ENCODE measurements at places on chromosomes 11 and 22. TPM values are rescaled to one million over a fixed set of nuclear protein-coding genes. Genes with fewer than 3 reads are reported as not detected.

NEFH gene
- polyA plus RNA-seq = 0.16 TPM

CARD18 gene
- 3.3 TPM for polyA plus RNA-seq

USP2 gene
- polyA plus RNA-seq = 2.1 TPM

ABCC8 gene
- polyA plus RNA-seq = 0.29 TPM

OR51I2 gene
- not detected for polyA plus RNA-seq

C11orf16 gene
- polyA plus RNA-seq = not detected

CASP1 gene
- 39.4 TPM for polyA plus RNA-seq

OR4D5 gene
- polyA plus RNA-seq = not detected

C2CD2L gene
- 8.4 TPM for polyA plus RNA-seq

OAF gene
- polyA plus RNA-seq = 8.4 TPM

HOATZ gene
- polyA plus RNA-seq = not detected

ASCL2 gene
- polyA plus RNA-seq = 0.95 TPM

MYBPC3 gene
- polyA plus RNA-seq = 0.04 TPM

OVCH2 gene
- polyA plus RNA-seq = 0.14 TPM

CCDC86 gene
- polyA plus RNA-seq = 9.3 TPM

TOB2 gene
- polyA plus RNA-seq = 11.1 TPM

ROBO4 gene
- 3.2 TPM for polyA plus RNA-seq

MS4A3 gene
- not detected for polyA plus RNA-seq

OTUB1 gene
- 54.6 TPM for polyA plus RNA-seq

LMO1 gene
- polyA plus RNA-seq = 0.06 TPM

RASGRP2 gene
- polyA plus RNA-seq = 7.9 TPM

MMP11 gene
- polyA plus RNA-seq = 0.53 TPM

KREMEN1 gene
- polyA plus RNA-seq = 31.4 TPM

C11orf52 gene
- 6.5 TPM for polyA plus RNA-seq

OR5A1 gene
- polyA plus RNA-seq = not detected

PTGDR2 gene
- polyA plus RNA-seq = 0.26 TPM

MPZL2 gene
- polyA plus RNA-seq = 150 TPM

OR10G8 gene
- polyA plus RNA-seq = not detected

GRAMD1B gene
- polyA plus RNA-seq = 0.26 TPM

RAB36 gene
- 1.6 TPM for polyA plus RNA-seq

TMEM41B gene
- 19.4 TPM for polyA plus RNA-seq

FAR1 gene
- polyA plus RNA-seq = 42.5 TPM

SMTNL1 gene
- not detected for polyA plus RNA-seq

GAS2 gene
- polyA plus RNA-seq = 0.46 TPM

OMP gene
- polyA plus RNA-seq = 0.33 TPM

APOL5 gene
- polyA plus RNA-seq = not detected

TYR gene
- not detected for polyA plus RNA-seq

TRIM6 gene
- 5.2 TPM for polyA plus RNA-seq

CNGA4 gene
- polyA plus RNA-seq = 0.06 TPM

VPS37C gene
- polyA plus RNA-seq = 18.6 TPM

OR2AG2 gene
- polyA plus RNA-seq = 0.04 TPM

MRGPRX3 gene
- 0.33 TPM for polyA plus RNA-seq

CARNS1 gene
- 0.29 TPM for polyA plus RNA-seq

PAMR1 gene
- polyA plus RNA-seq = 1.2 TPM

SLC22A6 gene
- not detected for polyA plus RNA-seq

UPK3A gene
- not detected for polyA plus RNA-seq

C11orf91 gene
- 0.21 TPM for polyA plus RNA-seq

WNT7B gene
- 6.6 TPM for polyA plus RNA-seq

VWCE gene
- polyA plus RNA-seq = 0.34 TPM

DGAT2 gene
- polyA plus RNA-seq = 13.4 TPM

SYCE3 gene
- polyA plus RNA-seq = not detected

COPB1 gene
- 50.1 TPM for polyA plus RNA-seq

PKDREJ gene
- polyA plus RNA-seq = 0.11 TPM

NCF4 gene
- polyA plus RNA-seq = 4.2 TPM
